ENCODE measurements at places on chromosomes 2 and 18.
A peak's percentile ranks its signal among the peaks of the same experiment; 100 is the strongest.

DNA sequence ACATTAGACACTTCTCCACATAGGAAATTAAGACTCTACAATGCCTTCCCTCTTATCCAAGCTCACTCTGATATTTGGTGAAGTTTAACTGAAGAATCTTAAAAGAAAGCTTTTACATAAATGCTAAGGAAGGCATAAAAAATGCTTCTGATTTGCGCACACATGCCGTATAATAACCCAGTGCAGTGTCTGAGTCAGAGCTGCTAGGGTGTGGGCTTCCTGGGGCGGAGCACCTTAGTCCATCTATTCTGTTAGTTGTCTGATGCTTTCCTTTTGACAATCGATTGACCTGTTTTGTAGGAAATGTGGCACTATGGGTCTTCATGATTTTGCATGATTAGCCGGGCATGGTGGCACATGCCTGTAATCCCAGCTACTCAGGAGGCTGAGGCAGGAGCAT, 231.5 kb downstream of the AFF3 start:
- DNase-seq = no peak

DNA sequence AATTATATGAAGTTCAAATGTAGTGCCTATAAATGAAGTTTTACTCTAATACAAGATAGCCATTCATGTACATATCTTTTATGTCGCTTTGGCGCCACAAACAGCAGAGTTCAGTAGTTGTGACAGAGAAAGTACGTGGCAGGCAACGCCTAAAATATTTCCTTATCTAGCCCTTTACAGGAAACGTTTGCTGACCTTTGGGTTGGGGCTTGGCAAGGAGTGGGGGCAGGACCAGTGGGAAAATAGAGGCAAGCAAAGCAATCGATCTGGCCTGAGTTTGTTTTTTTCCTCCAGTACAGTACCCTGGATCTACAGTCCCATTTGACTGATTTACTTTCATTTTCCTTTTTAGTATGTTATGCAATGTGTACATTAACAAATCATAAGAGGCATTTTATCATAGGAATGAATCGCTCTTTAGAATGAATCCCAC, 13.1 kb downstream of the CCDC68 start:
- peak; percentile 11 for DNase-seq

GRCh38 chr2:237815637-237816036, 17.1 kb downstream of the RBM44 start:
- DNase-seq = no peak

DNA sequence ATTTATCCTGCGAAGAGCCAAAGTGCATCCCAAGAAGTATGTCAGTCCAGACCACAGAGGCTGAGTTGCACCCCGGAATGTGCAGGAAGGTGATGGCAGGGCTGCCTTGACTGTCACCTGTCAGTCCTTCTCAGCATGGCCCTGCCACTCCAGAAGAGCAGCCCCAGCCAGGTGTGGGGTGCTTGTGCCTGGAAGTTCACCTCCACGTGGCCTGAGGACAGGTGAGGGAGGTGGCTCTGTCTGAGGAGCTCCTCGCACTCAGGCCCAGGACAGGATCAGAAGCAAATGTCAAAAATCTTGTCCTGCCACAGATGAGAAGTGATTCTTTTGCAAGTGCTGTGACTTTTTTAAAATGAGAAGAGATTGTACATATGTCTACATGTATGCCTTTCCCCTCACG, 31.4 kb upstream of the B3GNT7 start:
- no peak for DNase-seq

DNA sequence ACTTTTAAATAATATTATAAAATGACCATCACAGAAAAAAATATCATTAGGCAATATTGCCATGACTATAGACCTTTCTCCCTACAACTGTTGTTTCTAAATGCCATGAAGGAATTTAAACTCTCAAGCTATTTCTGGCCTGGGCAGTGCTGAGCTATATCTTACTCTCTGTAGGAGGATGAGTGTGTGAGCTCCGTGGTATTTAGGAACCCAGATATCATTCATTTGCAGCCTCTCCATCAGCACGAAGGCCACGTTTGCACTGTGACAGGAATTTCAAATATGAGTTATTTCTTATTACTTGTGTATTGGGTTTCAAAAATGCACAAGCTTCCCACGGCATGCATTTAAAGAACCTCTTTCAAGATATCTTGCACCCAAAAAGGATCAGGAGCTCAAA, 35.0 kb upstream of the SOX11 start:
- DNase-seq = no peak
